T-helper 17 cell (primary cell): ENCODE measurements at places on chromosomes 16 and 17.

DNA sequence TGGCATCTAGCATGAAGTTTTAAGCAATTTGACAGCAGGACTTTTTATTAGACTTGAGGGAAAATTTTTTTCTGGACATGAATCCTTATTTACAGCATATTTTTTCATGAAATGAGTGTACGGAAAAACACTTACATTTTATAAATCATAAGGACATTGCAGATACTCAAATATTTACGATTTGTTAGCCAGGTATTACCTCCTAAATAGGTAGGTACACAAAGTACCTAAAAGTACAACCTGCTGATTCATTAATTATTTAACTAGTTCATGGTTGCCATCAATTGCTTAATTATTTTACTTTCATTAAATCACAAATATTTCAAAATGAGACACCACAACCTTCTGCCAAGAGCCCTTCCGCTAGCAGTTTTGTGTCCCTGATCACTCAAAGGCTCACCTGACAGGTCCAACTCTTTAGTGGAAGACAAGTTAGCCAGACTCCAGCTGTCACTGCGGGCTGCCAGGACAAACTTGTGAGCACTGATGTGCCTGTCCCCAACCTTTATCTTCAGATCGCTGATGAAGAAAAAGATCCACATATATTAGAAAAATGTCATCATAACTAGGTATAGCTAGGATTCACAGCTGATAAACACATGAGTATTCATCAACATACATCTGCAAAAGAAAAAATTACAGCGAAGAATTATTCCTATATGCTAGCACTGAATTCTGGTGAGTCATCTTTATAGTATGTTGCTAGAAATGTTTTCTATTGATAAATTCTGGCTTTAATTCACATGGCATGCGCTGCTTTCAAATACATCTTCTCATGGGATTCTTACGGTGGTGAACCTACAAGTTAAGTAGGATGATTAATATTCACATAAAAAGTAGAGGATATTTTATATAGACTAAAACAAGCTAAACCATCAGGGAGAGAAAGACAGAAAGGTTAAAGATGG lies 28.2 kb downstream of the ANKFY1 start:
- no peak for DNase-seq

- no peak for DNase-seq
These were observed 24.0 kb downstream of the MMP15 start for GRCh38 chr16:58049232-58050185.

- no peak for DNase-seq
These were observed 36.0 kb downstream of the RTN4RL1 start for GRCh38 chr17:1989135-1989534.

DNA sequence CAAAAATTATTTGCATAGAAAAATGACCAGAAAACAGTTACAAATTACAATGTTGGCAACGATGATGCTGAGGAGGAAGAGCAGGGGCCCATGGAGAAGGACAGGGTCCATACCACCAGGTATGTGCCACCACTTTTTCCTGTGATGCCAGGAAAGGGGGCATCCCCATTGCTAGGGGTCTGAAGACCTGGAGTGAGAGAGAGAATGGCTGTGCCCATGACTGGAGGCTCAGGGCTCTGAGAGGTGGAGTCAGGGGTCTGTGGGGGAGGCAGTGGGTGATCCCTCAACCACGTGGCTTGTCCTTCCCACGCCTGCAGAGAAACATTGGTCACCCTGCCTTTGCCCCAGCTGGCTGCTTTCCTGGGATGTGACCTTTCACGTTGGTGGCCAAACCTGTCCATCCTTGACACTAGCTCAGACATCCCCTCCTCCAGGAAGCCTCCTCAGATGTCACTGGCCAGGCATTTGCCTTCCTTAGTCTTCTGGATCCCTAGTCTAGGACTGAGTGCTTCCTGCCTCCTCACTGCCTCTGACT lies 51.4 kb downstream of the SOCS1 start:
- no peak for DNase-seq

- DNase-seq: no peak
These were observed 77.3 kb downstream of the RPTOR start for GRCh38 chr17:80621997-80622357.

- no peak for DNase-seq
These were observed 21.6 kb downstream of the SPOP start for GRCh38 chr17:49656247-49656646.

- no peak for DNase-seq
These were observed 49.4 kb downstream of the RPH3AL start for GRCh38 chr17:303168-303567.

GRCh38 chr17:7318121-7318860 lies 3.1 kb upstream of the GPS2 start:
- no peak for DNase-seq

- DNase-seq: no peak
These were observed 722.0 kb downstream of the KCNJ2 start for GRCh38 chr17:70891306-70891705.

DNA sequence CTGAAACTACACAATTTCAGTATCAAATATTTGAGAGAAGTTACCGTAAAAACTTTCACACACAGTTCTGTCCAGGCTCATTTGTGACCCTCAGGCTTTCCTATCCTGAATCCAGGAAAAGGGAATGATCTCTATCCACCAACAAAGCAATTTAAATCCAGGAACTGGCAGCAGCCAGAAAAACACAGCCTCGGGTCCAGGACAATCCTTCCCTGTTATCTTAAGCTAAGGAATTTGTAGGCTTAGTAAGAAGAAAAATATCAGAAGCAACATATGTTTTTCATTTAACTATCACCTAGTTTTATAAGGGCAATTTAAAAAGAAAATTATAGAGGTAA lies 47.1 kb downstream of the TEX2 start:
- no peak for DNase-seq

- DNase-seq: no peak
These were observed 776.1 kb downstream of the KCNJ2 start for GRCh38 chr17:70945386-70945785.

DNA sequence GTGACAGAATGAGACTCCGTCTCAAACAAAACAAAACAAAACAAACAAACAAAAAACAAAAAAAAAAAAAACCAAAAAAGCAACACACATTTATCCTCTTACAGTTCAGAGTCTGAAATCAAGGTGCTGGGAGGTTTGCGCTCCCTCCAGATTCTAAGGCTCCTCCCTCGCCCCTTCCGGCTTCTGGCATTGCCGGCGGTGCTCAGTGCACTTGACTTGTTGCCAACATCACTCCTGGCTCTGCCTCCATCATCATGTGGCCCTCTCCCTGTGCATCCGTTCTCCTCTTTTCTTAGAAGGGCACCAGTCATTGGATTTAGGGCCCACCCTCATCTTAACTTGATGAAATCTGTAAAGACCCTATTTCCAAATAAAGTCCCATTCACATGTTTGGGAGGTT lies 73.8 kb downstream of the RBFOX3 start:
- no peak for DNase-seq

DNA sequence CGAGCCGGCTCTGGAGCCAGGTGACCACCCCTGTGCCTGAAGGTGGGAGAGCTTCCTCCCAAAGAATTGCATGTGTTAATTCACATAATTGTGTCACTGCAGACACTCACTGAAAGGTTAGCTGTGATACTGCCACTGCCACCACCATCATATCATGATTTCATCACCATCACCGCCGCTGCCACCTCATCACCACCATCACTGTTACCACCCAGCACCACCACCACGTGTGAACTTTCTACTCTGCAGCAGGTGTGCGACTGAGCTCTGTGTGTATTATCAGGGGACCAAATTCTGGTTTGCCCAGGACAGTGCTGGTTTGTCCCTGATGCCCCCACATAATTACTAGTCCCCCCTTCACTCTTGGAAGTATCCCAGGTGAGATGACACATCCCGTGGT lies 15.2 kb downstream of the BCAR1 start:
- no peak for DNase-seq

- no peak for DNase-seq
These were observed 104.4 kb downstream of the MYO1D start for GRCh38 chr17:32772453-32773025.

DNA sequence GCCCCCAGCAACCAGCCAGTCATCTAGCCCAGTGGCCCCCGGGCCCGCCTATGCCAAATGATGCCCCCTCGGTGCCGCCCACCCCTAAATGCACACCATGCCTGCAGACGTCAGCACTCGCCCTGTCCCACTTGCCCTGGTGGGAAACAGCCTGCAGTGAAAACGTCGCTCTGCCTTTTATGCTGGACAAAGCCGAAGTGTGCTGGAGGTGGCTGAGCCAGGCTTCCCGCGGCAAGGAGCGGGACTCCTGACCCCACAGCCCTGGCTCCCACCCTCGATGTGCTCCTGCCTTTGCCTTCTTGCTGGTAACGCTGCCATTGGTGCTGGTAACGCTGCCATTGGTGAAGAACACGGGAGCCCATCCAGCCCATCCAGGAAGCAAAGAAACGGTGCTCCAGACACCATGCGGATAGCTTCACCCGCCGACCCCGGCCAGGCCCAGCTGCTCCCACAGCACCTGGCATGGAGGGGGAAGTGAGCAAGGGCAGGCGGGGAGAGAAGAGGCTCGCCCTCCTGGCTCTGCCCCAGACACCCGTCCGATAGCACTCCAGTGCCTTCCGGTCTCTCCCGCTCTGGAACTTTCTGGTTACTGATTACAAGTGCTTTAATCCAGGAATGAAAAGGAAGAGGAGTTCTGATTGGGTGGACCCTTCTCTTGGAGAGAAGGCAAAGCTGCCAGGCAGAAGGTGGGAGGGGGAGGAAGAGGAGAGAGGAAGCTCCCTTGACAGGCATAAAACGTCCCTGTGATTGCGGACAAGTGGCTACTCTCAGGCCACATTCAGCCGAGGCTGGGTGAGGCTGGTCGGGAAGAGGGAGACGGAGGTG lies 4.0 kb upstream of the BAIAP2 start:
- no peak for DNase-seq

DNA sequence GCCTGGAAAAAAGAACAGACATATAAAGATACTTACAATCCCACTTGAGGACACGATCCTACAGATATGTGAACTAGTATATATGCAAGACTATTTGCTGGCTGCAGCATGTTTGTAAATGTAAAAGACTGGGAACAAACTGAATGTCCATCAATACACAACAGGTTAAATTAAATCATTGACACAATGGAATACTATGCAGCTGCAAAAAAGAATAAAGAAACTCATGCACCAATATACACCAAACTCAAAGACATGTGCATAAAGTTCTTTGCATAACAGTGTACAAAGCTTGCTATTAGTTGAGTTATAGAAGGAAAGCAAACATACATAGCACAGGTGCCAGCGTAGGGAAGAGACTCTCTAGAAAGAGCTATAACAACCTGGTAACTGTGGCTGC lies 61.9 kb upstream of the SREBF1 start:
- DNase-seq: no peak
